ENCODE measurements at places on chromosomes 3 and 15.
A peak's percentile ranks its signal among the peaks of the same experiment; 100 is the strongest.

DNA sequence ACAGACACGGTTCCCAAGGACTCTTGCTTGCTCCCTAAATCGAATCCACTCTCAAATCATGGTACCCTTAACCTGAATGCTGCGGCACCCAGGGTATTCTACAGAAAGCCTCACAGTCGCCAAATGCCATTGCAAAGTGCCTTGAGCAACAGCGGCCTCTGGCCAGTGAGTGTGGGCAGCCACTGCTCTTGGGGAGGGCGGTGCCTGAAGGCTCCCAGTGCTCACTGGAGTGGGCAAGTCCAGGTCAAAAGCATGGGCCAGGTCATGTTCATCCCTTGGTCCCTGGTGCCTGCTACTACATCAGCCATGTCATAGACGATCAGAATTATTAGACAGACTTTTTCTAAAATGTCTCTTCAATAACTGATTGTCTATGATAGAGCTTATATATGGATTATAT lies 82.5 kb downstream of the ADAMTS17 start:
- H3K27ac ChIP-seq = no peak overlapping the region
- H3K4me3 ChIP-seq = no peak overlapping the region
- H3K4me1 ChIP-seq = no peaks in the 10 kb centered on the region
- H3K27me3 ChIP-seq = no peaks in the 10 kb centered on the region
- no peaks in the 10 kb centered on the region for H3K36me3 ChIP-seq

DNA sequence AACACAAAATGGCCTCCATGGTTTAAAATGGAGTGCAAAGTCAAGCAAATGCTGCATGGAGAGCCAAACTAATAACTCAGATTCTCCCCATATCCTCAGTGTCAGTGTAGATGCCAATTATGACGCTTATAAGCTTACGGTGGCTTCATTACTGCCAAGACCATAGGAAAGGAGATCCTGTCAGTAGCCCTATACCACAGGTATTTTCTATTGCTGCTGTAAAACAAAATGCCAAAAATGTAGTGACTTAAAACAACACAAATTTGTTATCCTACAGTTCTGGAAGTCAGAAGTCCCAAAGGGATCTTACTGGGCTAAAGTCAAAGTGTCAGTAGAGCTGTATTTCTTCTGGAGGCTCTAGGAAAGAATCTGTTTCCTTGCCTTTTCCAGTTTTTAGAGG lies 149.8 kb upstream of the GBE1 start:
- H3K36me3 ChIP-seq = no peaks in the 10 kb centered on the region
- no peaks in the 10 kb centered on the region for H3K4me1 ChIP-seq
- no peak overlapping the region for H3K4me3 ChIP-seq
- DNase-seq = no peak

GRCh38 chr3:172077197-172077757 lies 37.9 kb downstream of the FNDC3B start:
- H3K27me3 ChIP-seq = no peaks in the 10 kb centered on the region
- no peaks in the 10 kb centered on the region for H3K36me3 ChIP-seq
- no peak overlapping the region for H3K27ac ChIP-seq
- no peak for DNase-seq
- H3K4me1 ChIP-seq = peaks cover 78% of the 10 kb centered on the region

GRCh38 chr3:133453383-133453782 lies 53.5 kb downstream of the BFSP2 start:
- DNase-seq = no peak
- H3K27ac ChIP-seq = no peak overlapping the region
- H3K27me3 ChIP-seq = peaks cover 8% of the 10 kb centered on the region
- no peak overlapping the region for H3K4me3 ChIP-seq
- no peaks in the 10 kb centered on the region for H3K4me1 ChIP-seq

DNA sequence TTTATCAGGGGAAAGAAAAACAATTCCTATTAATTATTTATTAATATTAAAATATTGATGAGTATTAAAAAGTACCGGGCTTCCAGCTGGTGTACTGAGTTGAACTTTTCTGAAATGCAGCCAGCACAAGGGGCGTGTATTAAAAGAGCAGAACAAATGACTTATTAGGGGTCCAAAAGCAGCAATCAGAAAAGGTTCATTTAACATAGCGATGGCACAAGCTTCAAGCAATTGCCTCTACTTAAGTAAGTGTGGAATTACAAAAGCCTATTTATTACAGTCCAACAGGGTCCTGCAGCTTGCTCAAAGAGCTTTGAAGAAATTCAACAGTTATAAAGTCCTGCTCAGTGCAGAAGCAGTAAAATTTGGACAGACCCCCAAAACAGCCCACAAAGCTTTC lies 285.6 kb downstream of the EPHA3 start:
- H3K27ac ChIP-seq = no peak overlapping the region
- DNase-seq = no peak
- H3K36me3 ChIP-seq = no peaks in the 10 kb centered on the region
- no peak overlapping the region for H3K4me3 ChIP-seq
- H3K27me3 ChIP-seq = no peaks in the 10 kb centered on the region
- H3K4me1 ChIP-seq = no peaks in the 10 kb centered on the region

DNA sequence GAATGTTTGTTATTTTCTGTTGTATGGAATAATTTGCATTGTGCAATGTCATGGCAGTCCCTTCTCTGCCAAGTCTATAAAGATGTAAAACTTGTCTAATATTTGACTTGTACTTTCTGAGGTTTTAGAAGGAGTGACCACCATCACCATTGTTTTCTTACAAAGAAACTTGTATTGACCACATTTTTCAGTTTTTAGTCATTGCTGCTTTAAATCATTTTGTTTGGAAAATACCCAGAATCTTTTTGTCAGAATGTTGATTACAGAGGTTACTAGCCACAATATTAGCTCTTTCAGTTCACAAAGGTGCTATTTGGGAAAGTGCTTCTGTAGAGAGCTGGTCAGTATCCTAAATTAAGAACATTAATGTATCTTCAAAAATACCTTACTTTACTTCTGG lies 532.4 kb upstream of the GBE1 start:
- H3K36me3 ChIP-seq = no peaks in the 10 kb centered on the region
- H3K4me1 ChIP-seq = no peaks in the 10 kb centered on the region

- no peaks in the 10 kb centered on the region for H3K27me3 ChIP-seq
- no peak overlapping the region for H3K4me3 ChIP-seq
- no peaks in the 10 kb centered on the region for H3K36me3 ChIP-seq
- no peak overlapping the region for H3K27ac ChIP-seq
- peaks cover 17% of the 10 kb centered on the region for H3K4me1 ChIP-seq
- DNase-seq = no peak
Measured at GRCh38 chr3:101036213-101036618, 43.0 kb upstream of the ABI3BP start.

- H3K27me3 ChIP-seq = no peaks in the 10 kb centered on the region
- peaks cover 32% of the 10 kb centered on the region for H3K36me3 ChIP-seq
- no peak overlapping the region for H3K4me3 ChIP-seq
- no peak overlapping the region for H3K27ac ChIP-seq
Measured at GRCh38 chr15:42804739-42805138, 67.8 kb upstream of the CDAN1 start.

GRCh38 chr3:41346698-41347270 lies 147.5 kb downstream of the CTNNB1 start:
- H3K36me3 ChIP-seq = no peaks in the 10 kb centered on the region
- no peaks in the 10 kb centered on the region for H3K27me3 ChIP-seq
- DNase-seq = no peak
- H3K4me1 ChIP-seq = no peaks in the 10 kb centered on the region

- no peak for DNase-seq
- H3K27ac ChIP-seq = no peak overlapping the region
- H3K4me1 ChIP-seq = peaks cover 47% of the 10 kb centered on the region
- no peaks in the 10 kb centered on the region for H3K27me3 ChIP-seq
- H3K4me3 ChIP-seq = no peak overlapping the region
- H3K36me3 ChIP-seq = peaks cover 96% of the 10 kb centered on the region
Measured at GRCh38 chr15:42445551-42445950, 45.4 kb downstream of the ZNF106 start.

DNA sequence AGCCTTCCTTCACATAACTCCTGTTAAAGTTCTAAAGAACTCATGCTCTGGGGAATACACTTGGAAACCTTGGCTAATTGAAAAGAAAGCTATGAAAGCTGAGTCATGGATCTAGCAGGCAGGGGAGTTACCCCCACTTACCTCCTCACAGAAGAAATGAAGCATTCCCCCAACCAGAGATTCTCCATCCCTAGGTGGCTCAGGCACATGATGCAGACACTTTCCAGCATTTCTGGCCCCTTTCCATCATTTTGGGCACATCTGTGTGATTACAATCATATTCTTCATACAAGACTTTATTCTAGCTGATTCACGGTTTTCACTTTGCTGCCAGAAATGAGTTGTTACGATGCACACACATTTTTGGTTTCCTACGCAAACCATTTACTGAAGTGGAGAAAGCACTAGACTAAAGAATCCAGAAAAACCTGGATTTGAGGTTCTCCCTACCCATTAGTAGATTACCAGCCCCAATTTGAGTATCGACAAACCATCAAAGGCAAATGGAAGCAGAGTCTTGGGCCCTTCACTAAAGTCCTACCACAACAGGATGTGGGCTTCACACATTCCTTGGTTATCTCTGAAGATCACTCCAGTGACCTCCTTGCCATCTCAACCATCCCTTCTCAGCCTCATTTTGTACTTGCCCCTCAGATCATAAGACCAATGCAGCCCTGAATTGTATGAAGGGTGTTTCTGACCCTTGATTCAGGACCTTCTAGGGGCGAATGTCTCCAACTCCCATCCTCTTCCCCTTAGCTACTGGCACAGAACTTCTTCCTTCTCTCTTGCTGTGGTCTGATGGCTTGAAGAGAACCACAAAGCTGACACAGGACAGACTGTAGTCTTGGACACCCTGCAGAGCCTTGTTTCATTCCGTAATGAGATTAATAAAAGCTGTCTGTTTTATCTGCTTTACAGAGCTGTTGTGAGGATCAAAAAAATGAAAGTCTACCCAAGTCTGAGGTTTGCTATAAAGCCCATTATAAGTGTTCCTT lies 42.5 kb upstream of the SNRK start:
- no peaks in the 10 kb centered on the region for H3K27me3 ChIP-seq
- H3K27ac ChIP-seq = no peak overlapping the region
- H3K4me3 ChIP-seq = no peak overlapping the region
- H3K36me3 ChIP-seq = no peaks in the 10 kb centered on the region
- H3K4me1 ChIP-seq = peaks cover 47% of the 10 kb centered on the region
- no peak for DNase-seq

DNA sequence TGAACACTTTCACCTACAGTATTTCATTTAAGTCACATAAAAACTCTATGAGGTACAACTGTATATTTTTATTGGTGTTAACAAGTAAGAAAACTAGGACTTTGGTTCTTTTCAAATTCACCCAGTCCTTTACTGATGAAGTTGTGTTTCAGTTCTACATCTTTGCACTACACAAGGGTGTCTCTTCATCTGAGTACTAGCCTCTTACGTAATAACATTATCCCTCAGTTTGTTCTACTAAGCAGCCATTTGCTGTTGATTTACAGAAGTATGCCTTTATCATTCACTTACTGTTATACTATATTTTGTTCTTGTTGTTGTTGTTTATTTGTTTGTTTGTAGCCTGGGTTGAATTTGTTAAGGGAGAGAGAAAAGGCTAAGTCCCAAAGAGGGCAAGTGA lies 311.9 kb downstream of the PLOD2 start:
- no peak for DNase-seq
- no peak overlapping the region for H3K27ac ChIP-seq
- H3K4me3 ChIP-seq = no peak overlapping the region
- H3K27me3 ChIP-seq = no peaks in the 10 kb centered on the region
- H3K4me1 ChIP-seq = no peaks in the 10 kb centered on the region

GRCh38 chr3:51704511-51704950 lies 2.3 kb upstream of the GRM2 start:
- H3K27ac ChIP-seq = no peak overlapping the region
- H3K27me3 ChIP-seq = no peaks in the 10 kb centered on the region
- peaks cover 53% of the 10 kb centered on the region for H3K36me3 ChIP-seq
- peaks cover 24% of the 10 kb centered on the region for H3K4me1 ChIP-seq
- DNase-seq = peak; percentile 5
- no peak overlapping the region for H3K4me3 ChIP-seq

DNA sequence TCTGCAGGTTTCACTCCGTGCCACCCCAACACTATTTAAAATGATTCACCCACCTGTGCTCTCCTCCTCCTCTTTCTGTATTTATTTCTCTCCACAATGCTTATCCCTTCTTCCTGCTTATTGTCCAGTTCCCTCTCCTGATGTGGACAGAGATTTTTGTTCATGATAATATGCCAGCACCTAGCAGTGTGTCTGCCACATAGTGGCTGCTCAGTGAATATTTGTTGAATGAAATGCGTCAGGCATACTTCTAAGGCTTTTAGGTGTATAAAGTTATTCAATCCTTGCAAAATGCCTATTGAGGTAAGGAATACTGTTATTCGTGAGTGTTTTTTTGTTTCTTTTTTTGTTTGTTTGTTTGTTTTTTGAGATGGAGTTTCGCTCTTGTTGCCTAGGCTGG lies 67.5 kb upstream of the MME start:
- DNase-seq = no peak
- no peaks in the 10 kb centered on the region for H3K27me3 ChIP-seq
- H3K27ac ChIP-seq = no peak overlapping the region
- no peak overlapping the region for H3K4me3 ChIP-seq

DNA sequence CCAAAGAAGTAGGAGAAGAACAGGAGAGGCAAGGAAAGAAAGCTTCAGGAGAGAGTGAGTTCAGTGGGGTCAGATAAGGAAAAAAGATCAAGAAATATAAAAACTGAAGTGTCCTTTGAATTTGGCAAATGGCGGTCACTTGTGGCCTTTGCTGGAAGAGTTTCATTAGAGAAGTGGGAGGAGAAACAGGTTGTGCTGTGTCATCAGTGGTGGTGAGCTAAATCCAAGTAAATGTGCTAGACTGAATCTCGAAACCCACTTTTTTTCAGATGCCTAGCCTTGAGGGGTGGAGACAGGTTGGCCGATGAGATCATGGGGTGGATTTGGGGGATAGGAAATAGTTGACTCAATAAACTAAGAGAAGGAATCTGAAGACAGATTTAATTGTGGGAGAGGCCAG lies 43.7 kb downstream of the CHRD start:
- H3K27ac ChIP-seq = no peak overlapping the region
- H3K36me3 ChIP-seq = no peaks in the 10 kb centered on the region
- H3K4me3 ChIP-seq = no peak overlapping the region

DNA sequence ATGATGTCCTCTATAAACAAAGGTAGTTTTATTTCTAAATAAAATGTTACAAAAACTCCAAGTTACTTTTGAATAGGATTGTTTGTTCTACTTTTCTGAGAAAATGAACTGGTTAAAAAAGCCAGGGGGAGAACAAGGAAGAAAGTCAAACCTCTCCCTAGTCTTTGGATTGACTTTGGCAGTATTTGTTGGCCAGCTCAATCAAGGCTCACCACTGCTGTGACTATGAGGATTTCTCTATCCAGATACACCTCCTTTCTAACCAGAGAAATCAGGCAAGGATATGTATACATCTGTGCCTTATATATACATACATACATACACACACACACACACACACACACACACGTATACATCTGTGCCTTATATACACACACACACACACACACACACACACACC lies 107.8 kb downstream of the FEZF2 start:
- no peak for DNase-seq
- H3K36me3 ChIP-seq = peaks cover 59% of the 10 kb centered on the region
- no peak overlapping the region for H3K4me3 ChIP-seq
- H3K27ac ChIP-seq = no peak overlapping the region
